Activated naive CD8-positive, alpha-beta T cell treated with anti-CD3 and anti-CD28 coated beads, Interleukin-2, amount 10 ng/mL, durations not matched to agents 7 days and 5 days (primary cell): ENCODE measurements at places on chromosomes 11 and 22.
A peak's percentile ranks its signal among the peaks of the same experiment; 100 is the strongest.

DNA sequence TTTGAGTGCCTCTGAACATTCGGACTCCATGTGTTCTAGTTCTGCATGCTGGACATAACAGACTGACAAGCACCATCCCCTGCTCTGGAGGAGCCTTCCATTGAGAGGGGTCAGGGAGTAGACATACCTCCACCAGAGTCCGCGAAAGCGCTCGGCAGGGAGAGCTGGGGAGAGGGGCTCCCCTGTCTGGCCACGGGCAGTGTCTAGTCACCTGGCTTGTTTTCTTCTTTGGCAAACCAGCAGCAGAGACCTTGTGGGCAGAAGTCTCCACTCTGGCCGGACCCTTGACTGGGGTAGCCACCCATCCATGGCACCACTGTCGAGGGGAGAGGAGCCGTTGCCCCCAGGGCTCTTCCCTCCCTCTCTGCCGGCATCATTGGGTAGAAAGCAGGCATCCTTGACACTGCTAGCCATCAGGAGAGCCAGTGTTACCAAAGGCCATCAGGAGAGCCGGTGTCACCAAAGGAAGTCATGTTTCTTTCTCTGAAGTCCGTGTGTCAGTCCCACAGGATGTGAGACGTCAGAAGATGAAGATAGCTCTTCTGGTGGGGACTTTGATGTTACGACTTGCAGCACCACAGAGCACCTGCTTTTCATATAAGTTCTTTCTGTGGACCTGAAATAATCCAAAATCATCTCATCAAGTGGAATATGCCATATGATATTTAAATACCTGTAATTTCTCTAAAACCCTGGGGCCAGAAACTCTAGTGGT, 305.6 kb downstream of the TBC1D22A start:
- no peak for DNase-seq

- DNase-seq: no peak
Observed at GRCh38 chr22:49735411-49735900, 92.2 kb downstream of the BRD1 start.

- no peak for DNase-seq
Observed at GRCh38 chr11:128483211-128483788, 104.1 kb downstream of the ETS1 start.

- DNase-seq: peak; percentile 80
Observed at GRCh38 chr22:25362215-25362882, 142.9 kb downstream of the CRYBB2 start.

- DNase-seq: no peak
Observed at GRCh38 chr11:122559734-122560382, 95.7 kb upstream of the UBASH3B start.

DNA sequence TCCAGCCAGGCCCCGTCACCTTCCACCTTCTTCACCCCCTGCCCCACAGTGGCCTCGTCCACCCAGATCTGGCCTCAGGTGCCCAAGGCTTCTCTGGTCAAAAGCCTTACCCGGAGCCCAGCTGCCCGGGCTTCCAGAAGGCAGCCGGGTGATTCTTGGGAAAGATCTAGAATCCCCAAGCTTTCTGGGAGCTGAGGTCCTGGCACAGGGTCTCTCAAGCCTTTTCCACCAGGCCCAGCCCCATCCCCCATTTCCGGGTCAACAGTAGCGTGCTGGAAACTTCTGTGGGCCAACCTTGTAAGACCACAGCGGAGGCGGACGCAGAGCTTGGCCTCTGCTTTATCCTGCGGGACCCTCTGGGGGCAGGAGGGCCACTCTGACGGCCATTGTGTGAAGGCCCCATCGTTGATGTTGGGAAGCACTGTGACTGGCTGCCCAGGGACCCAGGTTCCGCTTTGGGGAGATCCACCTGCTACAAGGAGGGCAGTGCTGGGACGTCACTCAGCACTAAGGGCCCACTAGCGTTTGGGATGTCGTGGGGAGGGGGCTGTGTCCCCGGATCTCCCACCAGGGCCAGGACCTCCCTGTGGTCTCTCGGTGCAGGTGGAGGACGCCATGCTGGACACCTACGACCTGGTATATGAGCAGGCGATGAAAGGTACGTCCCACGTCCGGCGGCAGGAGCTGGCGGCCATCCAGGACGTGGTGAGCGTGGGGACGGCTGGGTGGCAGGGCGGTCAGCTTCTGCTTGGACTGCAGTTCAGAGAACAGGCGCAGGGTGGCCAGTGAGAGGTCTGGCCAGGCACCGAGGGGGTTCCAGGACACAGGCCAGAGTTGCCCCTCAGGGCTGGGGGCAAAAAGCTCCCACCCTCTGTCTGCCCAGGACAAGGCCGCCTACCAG, 11.5 kb downstream of the TSPAN32 start:
- DNase-seq: no peak

GRCh38 chr11:24738972-24739371, 242.1 kb downstream of the LUZP2 start:
- DNase-seq: no peak

DNA sequence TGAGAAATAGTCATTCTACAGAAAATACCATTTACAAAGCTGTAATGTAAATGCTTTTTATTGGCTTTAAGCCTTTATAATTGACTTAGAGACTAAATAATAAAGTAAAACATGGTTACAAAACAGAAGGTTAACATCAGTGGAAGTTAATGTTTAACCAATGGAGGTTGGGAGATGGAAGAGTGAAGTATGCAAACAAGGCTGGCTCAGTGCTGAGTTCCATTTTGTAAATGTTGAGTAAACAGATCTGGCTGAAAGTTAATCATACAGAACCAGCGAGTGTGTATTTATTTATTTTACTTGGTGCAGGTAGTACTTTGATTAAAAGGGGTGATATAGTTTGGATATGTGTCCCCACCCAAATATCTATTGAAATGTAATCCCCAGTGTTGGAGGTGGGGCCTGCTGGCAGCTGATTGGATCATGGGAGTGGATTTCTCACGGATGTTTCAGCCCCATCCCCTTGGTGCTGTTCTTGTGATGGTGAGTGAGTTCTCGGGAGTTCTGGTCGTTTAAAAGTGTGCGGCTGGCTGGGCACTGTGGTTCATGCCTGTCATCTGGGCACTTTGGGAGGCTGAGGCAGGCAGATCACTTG, 827.4 kb downstream of the OPCML start:
- no peak for DNase-seq
